ENCODE measurements at places on chromosomes 1 and 21.
A peak's percentile ranks its signal among the peaks of the same experiment; 100 is the strongest.

DNA sequence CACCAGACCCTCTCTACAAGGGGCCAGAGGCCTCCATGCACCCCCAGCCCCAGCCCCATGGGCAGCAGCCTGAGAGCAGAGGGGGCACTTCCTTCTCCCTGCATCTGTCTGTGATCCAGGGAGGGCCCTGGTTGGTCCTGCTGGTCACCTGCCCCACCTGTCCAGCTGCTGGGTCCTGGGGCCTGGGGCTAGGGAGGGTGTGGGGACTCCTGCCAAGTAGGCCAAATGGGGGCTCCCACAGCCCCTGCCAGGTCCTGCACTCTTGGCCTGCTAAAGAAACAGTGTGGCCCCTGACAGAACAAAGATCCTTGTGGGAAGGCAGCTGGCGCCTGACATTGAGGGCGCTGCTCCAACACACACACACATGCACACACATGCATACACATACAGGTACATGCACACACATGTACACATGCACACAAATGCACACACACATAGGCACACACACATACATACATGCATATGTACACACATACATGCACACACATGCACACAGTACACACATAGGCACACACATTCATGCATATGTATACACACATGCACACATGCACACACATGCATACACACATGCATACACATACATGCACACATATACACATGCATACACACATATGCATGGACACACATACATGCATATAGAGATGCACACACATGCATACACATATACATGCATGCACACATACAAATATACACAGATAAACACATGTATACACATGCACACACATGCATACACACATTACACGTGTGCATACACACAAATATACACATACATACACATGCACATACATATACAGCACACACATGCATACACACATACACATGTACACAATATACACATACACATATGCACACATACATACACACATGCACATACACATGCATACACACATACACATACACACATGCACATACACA lies 49.9 kb downstream of the TRPM2 start:
- no peak for DNase-seq

- DNase-seq = peak; percentile 31
These were observed 98.9 kb upstream of the IRF2BP2 start for GRCh38 chr1:234708700-234709395.

DNA sequence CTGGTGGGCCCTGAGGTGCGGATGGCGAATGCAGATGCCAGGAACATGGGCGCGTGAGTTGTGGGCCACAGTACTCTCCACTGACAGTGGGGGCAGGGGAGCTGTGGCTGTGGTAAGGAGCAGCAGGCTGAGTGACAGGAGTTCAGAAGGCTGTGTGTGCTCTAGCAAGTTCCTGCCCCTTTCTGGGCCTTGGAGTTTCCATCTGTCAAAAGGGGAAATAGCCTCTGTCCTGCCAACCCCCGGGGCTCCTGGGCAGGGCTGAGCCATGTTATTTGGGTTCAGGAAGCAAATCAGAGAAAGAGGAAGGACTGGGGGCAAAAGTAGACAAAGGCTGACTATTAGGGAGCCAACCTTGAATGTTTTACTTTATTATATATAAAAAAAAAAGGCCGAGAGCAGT lies 19.5 kb upstream of the MFN2 start:
- DNase-seq = no peak

GRCh38 chr1:205591522-205592351 lies 40.1 kb downstream of the ELK4 start:
- DNase-seq = peak; percentile 93

DNA sequence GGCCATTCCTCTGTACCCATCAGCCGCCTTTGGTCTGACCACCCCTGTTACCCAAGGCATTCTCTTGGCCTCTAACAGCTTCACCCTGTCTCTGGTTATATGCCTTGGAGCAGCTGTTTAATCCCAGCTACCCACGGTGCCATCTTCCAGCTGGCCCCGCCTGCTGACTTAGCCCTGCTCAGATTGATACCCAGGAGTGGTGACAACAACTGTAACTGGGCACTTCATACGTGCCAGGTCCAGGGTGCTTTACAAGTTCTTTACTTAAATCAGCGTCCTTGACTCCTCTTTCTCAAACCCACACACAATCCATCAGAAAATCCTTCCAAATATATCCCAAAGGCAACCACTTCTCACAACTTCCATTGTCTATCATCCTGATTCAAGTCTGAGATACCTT lies 37.2 kb upstream of the HMGB4 start:
- no peak for DNase-seq

DNA sequence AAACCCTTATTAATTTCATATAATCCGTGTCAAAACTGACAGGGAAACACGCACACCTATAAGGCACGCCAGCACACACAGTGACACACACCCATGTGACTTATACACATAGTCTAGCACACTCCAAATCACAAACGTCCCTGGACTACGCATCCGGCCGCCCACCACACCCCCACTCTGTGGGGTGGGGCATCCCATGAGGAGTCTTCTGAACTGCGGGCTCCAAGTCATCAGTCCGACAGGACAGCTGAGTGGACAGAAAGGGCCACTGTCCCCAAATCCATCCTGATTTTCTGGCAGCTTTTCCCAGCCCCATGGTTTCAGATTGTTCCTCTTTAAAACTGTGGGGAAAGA lies 829 bp downstream of the PEA15 start:
- DNase-seq = no peak

GRCh38 chr1:206555473-206555935 lies 48.2 kb downstream of the RASSF5 start:
- no peak for DNase-seq

DNA sequence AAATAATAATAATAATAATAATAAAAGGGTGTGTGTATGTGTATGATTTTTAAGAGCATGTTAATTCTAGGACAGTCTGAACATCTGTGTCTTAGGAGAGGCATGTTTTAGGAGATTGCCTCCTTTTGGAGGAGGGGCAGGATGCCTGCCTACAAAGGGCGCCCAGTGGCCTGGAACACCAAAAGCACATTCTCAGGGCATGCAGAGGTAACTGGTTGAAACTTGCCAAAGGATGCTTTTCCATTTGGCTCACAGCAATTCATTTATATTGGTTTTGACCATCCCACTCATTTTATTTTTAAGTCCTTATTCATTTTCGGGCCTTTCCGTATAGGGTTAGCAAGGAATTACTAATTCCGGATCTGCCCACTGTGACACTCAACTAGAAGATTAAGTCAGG lies 21.1 kb upstream of the LAMC2 start:
- DNase-seq = peak; percentile 19

DNA sequence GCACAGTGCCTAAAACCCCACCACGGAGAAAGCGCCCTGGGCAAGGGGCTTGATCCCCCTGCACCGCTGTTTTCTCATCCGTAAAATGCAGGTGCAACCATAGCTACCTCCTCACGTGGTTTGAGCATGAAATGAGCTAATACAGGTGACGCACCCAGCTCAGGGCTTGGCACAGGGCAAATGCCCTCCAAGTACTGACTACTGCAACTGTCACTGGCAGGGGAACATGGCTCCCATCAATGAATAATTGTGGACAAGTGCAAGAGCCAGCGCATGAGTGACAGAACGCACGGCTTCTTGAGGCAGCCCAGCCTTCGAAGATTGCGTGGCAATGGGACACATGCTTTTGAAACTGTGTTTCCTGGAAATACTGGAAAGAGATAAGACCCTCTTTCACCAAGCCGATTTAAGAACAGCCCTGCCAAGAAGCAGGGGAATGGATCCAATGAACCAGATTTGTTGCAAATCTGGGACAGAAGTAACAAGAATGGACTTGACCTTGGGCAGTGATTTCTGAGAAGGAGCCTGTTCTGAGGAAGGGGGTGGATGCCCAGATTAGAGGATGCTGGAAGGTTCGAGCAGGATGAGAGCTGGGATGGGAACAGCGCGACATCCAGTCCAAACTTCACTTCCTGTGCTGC lies 92.8 kb upstream of the IFFO2 start:
- no peak for DNase-seq

DNA sequence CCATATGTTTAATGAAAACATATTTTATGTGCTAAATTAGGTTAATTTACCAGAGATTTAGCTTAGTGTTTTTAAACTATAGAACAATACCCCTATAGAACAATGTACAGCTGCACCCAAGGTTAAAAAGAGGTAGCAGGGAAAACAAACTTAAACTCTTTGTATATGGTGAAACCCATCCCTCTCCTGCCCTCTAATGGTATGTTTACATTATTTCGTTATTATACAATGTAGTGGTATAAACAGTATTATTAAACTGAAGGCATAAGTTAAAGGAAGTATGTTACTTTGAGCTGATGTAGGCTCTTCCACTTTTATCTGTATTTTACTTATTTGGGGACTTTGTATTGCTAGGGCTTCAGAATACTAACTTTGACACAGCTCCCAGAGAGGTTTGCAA lies 16.7 kb upstream of the ZYG11A start:
- DNase-seq = no peak

GRCh38 chr1:237851210-237851845 lies 39.4 kb downstream of the ZP4 start:
- DNase-seq = peak; percentile 75

- no peak for DNase-seq
These were observed 78.9 kb downstream of the CLEC20A start for GRCh38 chr1:178417858-178418257.

GRCh38 chr1:61241973-61242381 lies 159.6 kb downstream of the NFIA start:
- no peak for DNase-seq

- no peak for DNase-seq
These were observed 49.7 kb downstream of the NKAIN1 start for GRCh38 chr1:31189696-31190674.

DNA sequence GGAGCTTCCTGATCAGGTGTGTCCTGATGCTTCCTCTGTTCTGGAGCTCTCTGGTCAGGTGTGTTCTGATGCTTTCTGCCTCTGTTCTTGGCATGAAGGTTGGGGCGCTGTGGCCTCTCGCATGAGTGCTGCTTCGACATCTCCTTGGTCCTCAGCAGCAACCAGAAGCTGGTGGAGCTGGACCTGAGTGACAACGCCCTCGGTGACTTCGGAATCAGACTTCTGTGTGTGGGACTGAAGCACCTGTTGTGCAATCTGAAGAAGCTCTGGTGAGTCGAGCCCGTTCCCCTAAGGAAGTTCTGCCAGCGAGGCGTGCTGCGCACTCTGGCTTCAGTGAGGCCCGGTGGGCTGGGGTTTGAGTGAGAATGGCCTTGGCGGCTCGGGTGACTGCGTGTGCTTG lies 18.0 kb downstream of the NLRP3 start:
- DNase-seq = no peak

GRCh38 chr1:169866577-169866976 lies 27.1 kb downstream of the SCYL3 start:
- DNase-seq = no peak
